Bladder microvascular endothelial cell (primary cell): ENCODE measurements at places on chromosomes 2 and 18. TPM values are rescaled to one million over a fixed set of nuclear protein-coding genes. Genes with fewer than 3 reads are reported as not detected.

The CTDP1 gene
- total RNA-seq = 24.8 and 35.5 TPM in 2 replicates

The SULT1C2 gene
- not detected in 2 replicates for total RNA-seq

The DSG2 gene
- 3.4 and 5.9 TPM in 2 replicates for total RNA-seq

The BCL11A gene
- total RNA-seq = under 0.01 and 1.1 TPM in 2 replicates

The KRTCAP3 gene
- total RNA-seq = 0.44 and 0.49 TPM in 2 replicates

The TMEM87B gene
- 15.2 and 75.4 TPM in 2 replicates for total RNA-seq

The SLC5A7 gene
- not detected in 2 replicates for total RNA-seq

The ALKAL2 gene
- not detected in 2 replicates for total RNA-seq

The CRYBA2 gene
- not detected in 2 replicates for total RNA-seq

The MSTN gene
- under 0.01 and 0.19 TPM in 2 replicates for total RNA-seq

The KLHL29 gene
- total RNA-seq = 1.3 and 6.5 TPM in 2 replicates

The FBXO41 gene
- total RNA-seq = 0.16 and 0.19 TPM in 2 replicates

The SOWAHC gene
- 5.2 and 7.7 TPM in 2 replicates for total RNA-seq

The VPS4B gene
- total RNA-seq = 34.6 and 60.7 TPM in 2 replicates
